Stimulated activated CD4-positive, alpha-beta T cell treated with anti-CD3 and anti-CD28 coated beads, Interleukin-2, amount 100 ng/mL, for 48 hours (primary cell): ENCODE measurements at places on chromosomes 5 and 9.

- DNase-seq: no peak
Measured at GRCh38 chr5:5954275-5954598, 424.1 kb downstream of the MED10 start.

DNA sequence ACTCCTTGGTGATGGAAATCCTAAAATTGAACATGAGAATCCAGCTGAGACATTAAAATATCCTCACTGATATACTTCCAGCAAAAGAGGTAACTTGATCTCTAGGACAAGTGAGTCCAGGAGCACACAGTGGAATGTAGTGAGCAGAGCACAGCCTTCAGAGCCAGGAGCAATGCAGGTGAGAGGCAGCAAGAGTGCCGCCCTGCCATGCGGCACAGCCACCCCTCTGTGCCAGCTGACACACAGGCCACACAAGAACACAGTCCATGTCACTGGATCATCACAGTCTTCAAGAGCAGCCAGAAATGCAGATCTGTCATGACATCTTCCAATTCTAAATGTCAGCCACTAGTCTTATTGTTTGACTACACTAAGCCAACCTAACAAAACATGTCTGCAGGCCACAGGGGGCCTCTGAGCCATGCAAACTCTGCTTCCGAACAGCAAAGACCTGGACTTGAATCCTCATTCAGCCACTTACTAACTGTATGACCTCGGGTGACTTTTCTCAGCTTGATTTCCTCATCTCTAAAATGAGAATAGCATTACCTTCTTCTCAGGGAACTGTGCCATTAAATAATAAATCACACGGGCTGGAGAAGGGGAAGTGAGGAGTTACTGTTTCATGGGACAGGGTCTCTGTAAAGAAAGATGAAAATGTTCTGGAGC is 47.0 kb downstream of the CCDC125 start:
- no peak for DNase-seq

GRCh38 chr9:13896922-13897835 is 416.8 kb downstream of the NFIB start:
- DNase-seq: no peak

GRCh38 chr9:83219154-83219923 is 156.4 kb upstream of the RASEF start:
- DNase-seq: no peak

DNA sequence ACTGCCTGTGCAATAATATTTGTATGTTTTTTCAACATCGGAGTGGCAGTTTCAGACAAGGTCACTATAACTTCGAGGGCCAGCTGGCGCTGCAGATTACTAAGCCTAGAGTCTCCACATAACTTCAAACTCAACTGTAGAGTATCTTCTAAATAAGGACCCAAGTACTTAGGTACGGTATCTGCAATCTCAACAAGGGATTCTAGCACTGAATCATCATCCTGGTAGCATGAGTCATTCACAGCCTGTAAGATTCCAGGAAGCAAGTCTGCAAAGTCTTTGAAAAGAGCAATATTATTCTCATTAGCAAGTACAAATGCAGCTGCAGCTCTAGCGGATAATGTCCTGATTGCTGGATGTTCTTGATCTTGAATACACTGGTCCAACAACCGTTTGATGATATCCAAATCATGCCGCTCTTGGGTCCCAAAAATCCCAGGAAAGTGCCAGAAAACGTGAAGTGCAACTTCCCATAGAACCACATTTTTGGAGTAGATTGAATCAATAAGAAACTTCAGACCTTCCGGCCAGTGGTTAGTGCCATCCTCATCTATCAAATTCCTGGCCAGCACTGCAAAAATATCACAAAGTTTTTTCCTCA is 654 bp downstream of the RANBP6 start:
- DNase-seq: peak; percentile 16

DNA sequence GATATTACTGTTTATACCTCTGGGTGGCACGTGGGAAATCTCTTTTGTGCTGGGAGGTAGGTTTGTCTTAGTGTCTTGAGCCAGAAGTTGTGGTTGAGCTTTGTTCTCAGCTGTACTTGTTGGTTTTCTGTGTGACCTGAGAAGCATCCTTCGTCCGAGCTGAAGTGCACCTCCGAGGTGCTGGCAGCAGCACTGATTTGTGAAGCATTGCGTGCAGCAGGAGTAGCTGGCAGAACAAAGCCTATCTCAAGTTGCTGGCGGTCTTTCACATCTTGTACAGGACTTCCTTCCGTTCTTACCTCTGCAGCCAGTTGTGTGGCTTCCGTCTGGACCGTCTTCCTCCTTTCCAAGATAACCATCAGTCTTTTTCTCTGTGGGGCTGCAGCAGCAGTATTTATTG is 4.3 kb downstream of the PRRC2B start:
- DNase-seq: no peak

- DNase-seq: no peak
Measured at GRCh38 chr5:175629261-175629660, 28.6 kb upstream of the HRH2 start.

GRCh38 chr9:13446286-13446937 is 166.9 kb upstream of the MPDZ start:
- no peak for DNase-seq

DNA sequence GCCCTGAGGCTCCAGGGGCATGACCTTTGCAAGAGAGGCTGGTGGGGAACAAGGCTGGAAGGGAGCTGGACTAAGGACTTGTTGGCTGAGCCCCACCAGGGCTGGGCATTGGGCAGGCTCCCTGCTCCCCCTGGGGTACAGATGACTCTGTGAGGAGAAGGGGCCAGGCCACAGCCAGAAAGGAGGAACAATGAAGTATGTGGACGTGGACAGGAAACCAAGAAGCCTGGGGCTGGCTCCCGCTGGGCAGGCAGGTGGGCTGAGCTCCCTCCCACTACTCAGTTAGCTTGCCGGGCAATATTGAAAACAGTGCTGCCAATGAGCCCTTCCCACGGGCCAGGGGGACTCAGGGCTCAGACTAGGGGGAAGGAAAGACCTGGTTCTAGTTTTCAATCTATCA is 66.1 kb upstream of the SPTLC1 start:
- no peak for DNase-seq

DNA sequence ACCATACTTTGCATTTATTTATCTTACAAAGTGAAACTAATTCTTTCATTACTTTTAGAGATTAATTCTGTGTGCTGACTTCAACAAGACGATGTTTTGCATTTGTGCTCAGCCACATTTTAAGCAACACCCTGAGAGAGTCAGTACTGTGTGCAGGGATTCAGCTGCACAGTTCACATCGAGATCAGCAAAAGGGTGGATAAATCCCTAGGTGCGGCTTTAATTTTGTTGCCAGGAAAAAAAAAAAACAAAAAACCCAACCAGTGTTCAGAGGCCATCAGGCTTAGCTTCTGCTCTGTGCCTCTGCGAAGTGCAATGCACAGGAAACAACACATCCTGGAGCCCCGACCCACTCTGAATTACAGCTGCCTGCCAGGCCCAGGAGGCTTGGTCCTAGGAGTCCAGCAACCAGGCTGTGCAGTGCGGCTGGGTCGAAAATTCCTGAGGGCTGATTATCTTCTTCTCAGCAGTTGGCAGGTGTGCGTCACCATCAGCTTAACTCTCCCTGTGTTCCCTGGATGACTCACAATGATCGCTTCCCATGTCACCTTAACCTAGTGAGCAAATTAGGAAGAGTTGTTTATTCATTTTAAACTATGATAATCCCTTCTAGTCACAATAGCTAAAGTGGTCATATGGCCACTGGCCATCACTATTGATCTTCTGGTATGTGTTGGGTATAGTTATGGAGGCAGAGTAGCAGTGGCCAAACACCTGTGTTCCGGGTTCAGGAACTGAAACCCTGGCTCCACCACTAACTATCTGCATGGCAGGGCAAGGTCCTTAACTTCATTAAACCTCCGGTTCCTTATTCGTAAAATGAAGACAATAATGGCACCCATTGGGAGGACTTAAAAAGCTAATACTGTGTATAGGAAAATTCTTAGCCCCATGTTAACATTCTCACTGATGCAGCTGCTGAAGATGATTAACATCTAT is 31.2 kb upstream of the NDUFB6 start:
- no peak for DNase-seq

DNA sequence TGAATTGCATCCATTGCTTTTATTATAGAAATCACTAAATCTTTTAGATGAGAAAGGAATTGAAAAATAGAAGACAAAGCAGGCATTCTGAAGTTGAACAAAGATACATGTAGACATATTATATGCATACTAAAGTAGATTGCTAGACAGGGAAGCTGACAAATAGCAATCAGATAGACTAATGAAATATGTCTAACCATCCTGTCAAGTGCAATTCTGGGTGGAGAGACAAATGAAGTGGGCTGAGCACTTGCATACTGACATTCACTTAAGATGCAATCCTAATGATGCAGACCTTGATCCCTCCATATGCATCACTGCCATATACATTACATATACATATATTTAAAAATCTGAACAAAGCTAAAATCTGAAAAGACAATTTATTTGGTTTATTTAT is 1130.0 kb upstream of the CDH6 start:
- no peak for DNase-seq

DNA sequence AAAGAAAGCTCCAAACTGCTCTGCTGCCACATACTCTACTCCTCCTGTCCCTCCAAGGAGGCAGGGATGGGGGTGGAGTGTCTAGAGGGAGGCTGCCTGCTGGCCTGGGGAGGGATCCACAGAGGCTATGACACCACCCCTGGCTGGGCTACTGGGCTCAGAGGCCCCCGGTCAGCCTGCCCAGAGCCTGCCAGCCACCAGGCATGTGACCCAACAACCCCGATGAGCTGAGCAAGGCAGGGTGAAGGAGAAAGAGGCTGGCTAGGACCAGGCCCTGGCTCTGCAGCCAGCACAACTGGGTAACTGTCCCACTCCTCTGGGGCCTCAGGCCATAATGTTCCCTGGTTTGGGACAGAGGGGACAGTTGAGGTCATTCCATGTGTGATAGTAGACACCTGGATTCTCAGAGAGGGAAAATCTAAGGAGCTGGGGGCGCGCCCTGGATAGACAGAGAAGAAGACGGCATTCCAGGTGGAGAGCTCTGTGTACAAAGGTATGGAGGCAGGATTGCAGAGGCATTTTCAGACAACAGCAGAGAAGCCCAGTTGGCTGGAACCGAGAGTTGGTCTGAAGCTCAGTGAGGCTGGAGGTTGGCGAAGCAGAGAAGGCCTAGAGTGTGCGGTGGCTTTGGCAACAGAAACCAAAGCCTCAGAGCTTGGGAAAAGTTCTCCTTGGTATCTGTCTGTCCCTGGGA is 33.8 kb upstream of the IL17B start:
- no peak for DNase-seq

- DNase-seq: no peak
Measured at GRCh38 chr5:74640954-74641734, 616 bp upstream of the ENC1 start.

DNA sequence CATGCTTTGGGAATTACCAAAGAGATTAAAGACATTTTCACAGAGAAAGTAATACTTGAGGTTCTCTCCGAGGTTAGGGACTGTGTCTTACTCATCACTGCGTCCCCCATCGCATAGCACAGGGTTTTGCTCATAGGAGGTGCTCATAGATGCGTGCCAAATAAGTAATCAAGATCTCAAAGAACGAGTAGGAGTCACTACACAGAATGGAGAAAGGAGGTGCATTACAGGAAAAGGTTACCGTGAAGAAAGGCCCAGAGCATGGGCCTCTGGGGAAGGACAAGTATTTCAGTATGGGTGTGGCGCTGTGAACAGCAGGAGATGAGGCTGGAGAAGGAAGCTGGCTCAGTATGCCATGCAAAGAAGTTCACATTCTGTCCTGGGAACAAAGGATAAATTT is 182.4 kb downstream of the ACTL7B start:
- DNase-seq: no peak

GRCh38 chr5:19322716-19323485 is 665.1 kb downstream of the CDH18 start:
- no peak for DNase-seq

- no peak for DNase-seq
Measured at GRCh38 chr9:22098643-22099332, 89.7 kb upstream of the CDKN2B start.

DNA sequence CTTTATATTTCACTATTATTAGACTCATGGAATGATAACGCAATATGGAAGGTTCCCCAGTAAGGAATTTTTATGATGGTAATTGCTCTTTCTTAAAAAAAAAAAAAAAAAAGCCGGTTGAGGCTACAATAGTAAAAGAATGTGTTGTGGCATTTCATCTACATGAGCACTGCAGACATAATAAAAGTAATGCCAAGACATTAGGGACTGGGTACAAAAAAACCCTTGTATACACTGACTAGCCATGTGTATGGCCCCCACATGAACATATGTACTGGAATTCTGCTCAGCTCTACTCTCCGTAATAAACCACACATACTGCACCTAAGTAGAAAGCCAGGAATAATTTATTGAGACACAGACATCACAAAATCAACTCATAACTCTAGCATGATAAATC is 218.4 kb downstream of the ADAMTS6 start:
- no peak for DNase-seq

GRCh38 chr5:149416987-149417710 is 38.1 kb upstream of the IL17B start:
- no peak for DNase-seq

DNA sequence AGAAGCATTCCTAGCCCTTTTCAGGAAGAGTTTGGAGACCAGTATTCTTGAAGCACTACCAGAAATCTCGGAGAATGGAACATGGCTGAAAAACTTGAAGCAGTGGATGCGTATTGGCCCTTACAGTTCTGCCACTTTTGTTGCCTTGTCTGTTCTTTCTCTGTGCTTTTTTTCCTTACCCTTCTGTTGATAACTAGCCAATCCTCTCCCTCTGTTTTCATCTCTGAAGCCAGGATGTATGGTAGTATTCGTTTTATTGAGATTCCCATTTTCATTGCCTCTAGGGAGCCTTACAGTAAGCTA is 564 bp upstream of the CCNH start:
- DNase-seq: no peak

DNA sequence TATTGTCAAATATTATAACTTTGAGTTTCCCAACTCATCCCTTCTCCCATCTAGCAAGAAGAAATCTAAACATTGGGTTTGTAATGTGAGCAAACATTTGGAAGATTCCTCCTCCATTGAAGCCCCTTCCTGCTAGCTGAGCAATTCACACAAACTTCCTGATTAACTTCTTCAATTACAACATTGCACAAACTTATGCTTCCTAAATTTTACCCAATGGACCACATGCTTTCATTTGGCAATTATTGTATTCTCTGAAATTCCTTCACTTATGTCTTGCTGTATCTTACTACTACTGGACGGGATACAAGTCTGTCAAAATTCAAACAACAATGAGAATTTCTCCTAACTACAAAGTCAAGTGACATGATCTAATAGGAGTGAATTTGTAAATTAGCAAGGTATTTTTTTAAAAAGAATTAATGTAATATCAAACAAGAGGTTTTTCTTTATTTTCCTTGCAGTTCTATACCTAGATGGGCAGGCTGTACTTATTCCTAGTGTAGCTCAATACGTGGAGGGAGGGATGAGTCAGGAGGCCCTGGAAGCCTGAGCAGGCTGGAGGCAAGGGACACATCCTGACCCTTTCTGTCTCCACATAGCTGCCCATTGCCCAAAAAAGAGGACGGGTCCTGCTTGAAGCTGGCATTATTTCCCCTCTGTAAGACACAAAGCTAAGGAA is 11.8 kb upstream of the IFNW1 start:
- DNase-seq: no peak
